NCI-H1092 (cell line): ENCODE measurements at places on chromosomes 11 and 22.

DNA sequence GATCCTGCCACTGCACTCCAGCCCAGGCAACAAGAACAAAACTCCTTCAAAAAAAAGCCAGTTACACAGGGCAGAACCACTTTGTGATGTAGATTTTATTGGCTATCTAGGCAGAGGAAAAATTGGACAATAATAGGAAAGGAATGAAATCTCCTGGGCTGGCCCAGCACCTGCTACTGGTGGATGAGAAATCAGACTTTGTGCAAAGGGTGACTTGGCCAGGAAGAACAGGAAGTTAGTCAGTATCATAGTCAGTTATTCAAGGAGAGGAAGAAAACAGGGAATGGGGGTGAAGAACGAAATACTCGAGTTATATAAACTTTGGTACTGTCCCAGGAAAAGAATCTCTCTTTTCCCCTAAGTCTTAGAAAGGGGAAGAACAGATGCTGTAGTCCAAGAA lies 11.0 kb upstream of the SPTBN2 start:
- no peak for DNase-seq

GRCh38 chr11:69667619-69668604 lies 7.2 kb downstream of the LTO1 start:
- no peak for DNase-seq

DNA sequence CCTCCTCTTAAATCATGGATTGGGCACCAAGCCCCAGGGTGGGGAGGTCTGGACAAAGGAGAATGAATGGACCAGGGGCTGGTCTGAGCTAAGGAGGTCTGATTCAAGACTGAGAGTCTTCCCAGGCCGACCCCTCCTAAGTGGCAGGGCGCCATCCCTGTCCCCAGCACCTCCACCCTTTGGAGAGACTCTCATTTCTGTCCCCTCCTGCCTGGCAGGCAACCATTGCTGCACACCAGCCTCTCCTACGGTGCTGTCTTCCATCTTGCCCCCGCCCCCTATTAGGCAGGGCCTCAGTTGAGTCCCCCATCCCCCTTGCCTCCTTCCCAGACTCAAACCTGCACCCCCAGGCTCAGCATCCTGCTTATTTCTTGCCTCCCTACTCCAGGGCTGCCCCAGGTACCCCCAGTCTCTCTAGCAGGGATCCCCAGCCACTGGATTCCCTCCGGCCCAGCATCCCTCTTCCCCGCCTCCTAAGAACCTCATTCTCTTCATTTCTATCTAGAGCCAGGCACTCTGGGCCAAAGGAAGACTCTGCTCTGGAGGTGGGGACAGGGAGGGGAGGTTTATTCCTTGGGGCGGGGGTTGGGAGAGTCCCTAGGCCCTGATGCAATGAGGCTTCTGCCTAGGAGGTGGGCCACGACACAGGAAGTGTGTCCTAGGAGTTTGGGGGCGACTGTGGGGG lies 1.7 kb upstream of the RCOR2 start:
- DNase-seq, result no peak

- no peak for DNase-seq
Observed at GRCh38 chr11:6626971-6627761, 7.9 kb upstream of the TPP1 start.

DNA sequence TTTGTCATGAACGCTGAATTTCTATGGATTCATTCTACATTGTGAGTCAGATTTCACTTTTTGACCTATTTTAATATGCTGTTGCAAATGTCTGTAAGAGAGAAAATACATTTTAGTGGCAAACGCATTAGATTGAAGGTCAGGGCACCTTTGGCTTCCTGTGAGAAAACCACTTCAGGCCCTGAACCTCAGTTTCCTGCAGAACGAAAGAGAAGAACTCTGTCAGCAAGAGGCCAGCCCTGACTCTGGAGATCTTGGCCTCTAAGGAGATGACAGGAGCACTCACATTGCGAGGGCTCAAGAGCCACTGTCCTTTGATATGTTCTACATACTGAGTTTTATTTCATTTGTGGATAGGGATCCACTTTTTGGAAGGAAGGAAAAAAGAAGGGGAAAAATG lies 83.6 kb downstream of the KCNJ1 start:
- no peak for DNase-seq

GRCh38 chr11:3341298-3341697 lies 37.6 kb downstream of the ZNF195 start:
- peak; percentile 51 for DNase-seq

DNA sequence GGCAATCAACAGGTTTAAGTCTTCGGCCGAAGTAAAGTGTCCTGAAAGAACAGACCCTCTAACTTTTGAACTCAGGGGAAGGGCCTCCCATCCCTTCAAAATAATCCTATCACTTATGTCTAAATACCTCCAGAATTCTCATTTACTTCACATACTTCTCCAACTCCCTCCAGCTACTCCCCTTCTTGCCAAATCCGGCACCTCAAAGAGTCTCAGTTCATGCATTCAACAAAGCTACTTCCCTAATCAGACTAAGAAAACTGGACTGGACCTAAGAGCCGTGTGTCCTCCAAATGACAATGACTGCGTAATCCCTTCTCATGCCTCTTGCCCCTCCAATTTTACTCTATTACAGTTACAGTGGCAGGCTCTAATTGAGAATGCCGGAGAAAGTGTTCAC lies 1.3 kb downstream of the DDB1 start:
- DNase-seq, result no peak

GRCh38 chr11:111177037-111177871 lies 68.3 kb upstream of the POU2AF2 start:
- no peak for DNase-seq

DNA sequence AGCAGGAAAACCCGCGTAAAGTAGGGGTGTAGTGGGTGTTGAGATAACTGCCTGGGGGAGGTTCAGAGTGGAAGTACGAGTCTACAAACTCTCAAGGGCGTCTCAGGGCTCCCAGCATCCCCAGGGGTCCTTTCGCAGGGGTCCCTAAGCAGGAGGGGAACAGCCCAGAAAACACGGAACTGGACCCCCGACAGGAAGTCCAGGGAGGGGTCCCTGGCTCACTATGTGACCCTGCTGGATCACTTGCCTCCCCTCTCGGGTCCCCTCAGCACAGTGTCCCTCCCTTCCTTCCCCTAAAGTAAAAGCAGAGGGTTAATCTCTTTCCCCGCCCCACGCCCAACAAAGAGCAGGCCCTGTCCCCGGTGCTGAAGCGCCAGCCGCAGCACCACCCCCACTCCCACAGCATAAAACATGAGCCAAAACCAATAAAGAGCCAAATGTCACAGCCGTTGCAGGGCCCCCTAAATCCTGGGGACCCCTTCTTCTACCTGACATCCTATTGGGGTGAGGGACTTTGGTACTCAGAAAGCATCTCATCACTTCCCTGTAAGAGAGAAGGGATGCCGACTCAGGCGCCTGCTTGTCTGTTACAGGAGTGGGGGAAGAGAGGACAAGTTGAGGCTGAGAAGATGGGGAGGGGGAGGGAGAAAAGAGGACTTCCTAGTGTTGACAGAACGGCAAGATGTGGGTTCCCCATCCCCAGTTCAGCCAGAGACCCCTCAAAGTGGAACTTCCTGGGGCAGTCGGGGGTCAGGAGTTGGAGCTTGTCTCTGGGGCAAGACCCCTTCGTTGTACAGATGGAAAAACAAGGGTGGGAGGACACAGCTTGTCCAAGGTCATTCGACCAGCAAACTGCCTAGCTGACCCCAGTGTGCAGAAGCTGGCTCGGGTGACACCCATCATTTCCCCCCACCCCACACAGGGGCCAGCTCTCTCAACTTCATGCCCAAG lies 1.4 kb upstream of the NEFH start:
- DNase-seq, result no peak
